ENCODE measurements at places on chromosomes 6 and 20.

- DNase-seq, result no peak
Observed at GRCh38 chr6:89368999-89369398, 16.5 kb upstream of the UBE2J1 start.

DNA sequence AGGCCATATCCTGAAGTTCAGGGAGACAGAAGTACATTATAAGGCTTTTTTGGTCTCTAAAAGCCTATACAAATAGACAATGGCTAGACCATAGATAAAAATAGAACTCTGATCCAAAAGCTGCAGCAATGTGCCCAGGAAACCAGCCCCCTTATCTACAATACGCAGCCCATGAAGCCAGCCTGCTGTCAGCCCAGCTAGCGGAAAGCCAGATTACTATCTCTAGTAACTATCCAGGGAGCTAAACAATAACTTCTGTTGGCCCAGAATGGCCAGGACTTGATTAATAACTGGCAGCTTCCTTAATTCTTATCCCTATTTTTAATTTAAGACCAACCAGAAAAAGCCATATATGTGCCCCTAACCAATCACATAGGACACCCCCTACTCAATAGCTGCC, 160.4 kb upstream of the SMLR1 start:
- no peak for DNase-seq

GRCh38 chr6:116847227-116847626, 18.3 kb upstream of the GPRC6A start:
- no peak for DNase-seq

- no peak for DNase-seq
Observed at GRCh38 chr6:154382740-154383139, 26.1 kb upstream of the IPCEF1 start.

DNA sequence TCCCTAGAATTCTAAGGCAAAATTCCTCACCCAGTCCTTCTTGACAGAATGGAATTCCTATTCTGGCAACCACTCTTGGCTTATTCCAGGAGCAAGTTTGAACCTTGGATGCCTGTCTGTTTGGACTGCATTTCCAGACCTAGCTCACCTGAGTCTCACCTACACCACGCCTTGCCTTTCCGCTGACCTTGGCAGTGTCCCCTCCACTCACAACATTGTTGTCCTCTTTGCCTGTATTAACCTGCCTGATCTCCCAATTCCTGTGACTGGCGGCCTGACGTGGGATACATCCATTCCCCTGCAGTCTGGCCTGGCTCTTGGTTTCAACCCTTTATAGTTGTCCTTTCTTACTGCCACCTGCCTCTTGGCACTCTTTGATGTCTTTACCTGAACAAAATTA, 281.4 kb upstream of the SOX4 start:
- DNase-seq, result no peak

DNA sequence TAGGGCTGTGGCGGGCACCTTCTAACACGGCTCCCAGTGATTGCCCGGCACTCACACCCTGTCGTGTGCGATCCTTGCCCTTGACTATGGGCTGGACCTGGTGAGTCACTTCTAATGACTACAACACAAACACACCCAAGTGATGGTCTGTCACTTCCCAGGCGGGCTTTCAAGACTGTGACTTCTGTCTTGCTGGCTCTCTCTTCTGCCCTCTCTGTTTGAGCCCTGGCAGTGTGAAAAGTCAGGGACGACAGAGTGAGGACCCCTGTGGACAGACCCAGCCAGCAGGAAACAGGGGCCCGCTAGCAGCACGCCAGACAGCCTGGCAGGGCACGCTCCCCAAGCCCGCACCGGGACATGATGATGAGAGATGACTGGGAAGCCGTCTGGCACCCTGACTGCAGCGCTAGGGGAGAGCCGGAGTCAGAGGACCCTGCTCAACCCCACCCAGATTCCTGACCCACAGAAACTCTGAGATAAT, 43.0 kb downstream of the KIF16B start:
- no peak for DNase-seq

GRCh38 chr20:53739799-53740785, 146.5 kb upstream of the ZNF217 start:
- DNase-seq, result no peak

DNA sequence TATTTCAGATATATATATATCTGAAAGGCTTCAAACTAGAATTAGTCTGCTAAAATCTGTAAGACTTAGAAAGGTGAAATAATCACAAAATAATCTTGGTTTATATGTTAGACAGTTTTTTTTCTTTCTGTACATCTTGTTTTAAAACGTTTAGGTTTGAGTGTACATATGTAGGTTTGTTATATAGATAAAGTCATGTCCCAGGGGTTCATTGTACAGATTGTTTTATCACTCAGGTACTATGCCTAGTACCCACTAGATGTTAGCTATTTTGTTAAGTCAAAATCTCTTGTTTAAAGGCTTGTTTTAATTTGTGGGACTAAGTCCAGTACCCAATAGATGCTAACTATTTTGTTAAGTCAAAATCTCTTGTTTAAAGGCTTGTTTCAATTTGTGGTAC, 1339.0 kb upstream of the CITED2 start:
- no peak for DNase-seq

DNA sequence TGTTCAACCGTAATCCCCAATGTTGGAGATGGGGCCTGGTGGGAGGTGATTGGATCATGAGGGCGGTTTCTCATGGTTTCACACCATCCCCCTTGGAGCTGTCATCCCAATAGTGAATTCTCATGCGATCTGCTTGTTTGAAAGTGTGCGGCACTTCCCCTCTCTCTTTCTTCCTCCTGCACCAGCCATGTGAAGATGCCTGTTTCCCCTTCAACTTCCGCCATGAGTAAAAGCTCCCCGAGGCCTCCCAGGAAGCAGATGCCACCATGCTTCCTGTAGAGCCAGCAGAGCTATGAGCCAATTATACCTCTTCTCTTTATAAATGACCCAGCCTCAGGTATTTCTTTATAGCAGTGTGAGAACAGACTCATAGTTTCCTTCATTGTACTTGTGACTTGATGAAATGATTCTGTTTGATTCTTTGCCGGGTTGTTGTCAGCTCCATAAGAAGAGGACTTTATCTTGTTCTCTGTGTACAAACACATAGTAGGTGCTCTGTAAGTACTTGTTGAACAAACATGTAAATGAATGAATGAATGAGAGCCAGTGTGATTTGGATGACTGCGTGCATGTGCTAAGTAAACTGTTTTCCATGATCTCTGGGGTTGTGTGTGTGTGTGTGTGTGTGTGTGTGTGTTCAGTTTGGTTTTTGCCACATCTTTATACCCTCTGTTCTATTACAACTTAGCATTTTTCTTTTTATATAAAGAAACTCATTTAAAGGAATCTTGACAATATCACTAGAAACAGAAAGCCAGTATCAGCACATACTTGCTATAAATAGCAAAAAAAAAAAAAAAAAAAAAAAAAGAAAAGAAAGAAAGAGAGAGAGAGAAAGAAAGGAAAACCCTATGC, 22.5 kb upstream of the PTGIS start:
- DNase-seq, result no peak

GRCh38 chr6:42118162-42119001, 24.0 kb downstream of the C6orf132 start:
- no peak for DNase-seq

DNA sequence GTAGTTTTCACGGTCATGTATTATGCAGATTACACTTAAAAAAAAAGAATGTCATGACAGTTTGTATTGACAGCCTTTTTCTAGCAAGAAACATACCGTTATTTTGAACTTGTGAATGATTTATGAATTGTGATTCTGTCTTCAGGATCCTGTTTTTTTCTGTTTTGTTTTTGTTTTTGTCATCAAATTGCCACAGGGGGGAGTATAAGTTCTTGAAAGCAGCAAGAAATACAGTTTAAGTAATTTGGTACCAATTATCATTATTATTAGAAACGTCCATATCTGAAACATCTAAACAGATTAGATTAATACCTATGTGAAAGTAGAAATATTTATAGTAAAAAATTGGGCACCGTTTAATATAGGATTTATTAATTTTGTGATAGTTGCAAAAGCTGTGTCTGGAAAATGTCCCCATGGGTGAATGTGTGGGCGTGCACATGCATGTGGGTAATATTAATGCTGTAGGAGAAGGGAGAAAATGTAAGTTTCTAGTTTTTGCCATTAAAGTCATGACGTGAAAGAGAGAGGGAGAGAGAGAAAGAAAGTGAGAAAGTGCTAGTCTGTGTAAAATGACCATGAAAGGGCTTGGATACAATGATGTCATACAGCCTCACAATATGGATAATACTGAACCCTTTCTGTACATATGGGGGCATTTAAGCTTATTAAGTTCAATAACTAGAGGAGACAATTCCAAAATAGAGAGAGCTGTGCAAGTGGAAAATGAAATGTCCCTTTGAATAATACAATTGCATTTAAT, 9.4 kb upstream of the CCN2 start:
- DNase-seq, result no peak

GRCh38 chr6:141540207-141540606, 592.5 kb upstream of the GJE1 start:
- no peak for DNase-seq

GRCh38 chr20:25461786-25462545, 54.5 kb downstream of the GINS1 start:
- DNase-seq, result no peak

GRCh38 chr6:81996414-81996813, 243.9 kb upstream of the TENT5A start:
- no peak for DNase-seq

- DNase-seq, result peak; percentile 23
Observed at GRCh38 chr6:144482142-144482541, 197.0 kb downstream of the UTRN start.

All from stimulated activated CD8-positive, alpha-beta memory T cell treated with anti-CD3 and anti-CD28 coated beads, Interleukin-12 subunit alpha, Interleukin-12 subunit beta, amount 100 ng/mL, for 4 hours (primary cell).